ENCODE measurements at places on chromosomes 7 and 10.

GRCh38 chr7:7639847-7640220, 718 bp upstream of the UMAD1 start:
- no peak for DNase-seq

DNA sequence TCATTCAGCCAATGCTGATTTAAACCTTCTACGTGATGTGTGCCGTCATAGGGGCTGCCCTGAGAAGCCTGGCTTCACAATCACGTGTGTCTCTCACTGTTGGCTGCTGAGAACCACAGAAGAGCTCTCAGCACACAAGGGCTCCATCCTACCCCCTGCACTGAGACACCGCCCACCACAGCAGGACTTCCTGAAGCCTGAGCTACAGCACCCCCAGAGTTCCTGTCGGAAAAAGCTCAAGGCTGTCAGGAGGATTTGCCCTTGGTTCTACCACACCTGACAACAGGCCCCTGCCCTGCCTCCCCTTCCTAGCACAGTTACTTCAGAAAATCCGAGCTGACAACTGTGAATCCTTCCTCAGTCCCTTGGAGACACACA, 191.9 kb downstream of the MAD1L1 start:
- no peak for DNase-seq

- DNase-seq = no peak
Observed at GRCh38 chr7:40889539-40889938, 754.7 kb downstream of the SUGCT start.

- no peak for DNase-seq
Observed at GRCh38 chr7:148964483-148965267, 63.6 kb downstream of the PDIA4 start.

GRCh38 chr7:49243521-49243920, 319.2 kb downstream of the CDC14C start:
- no peak for DNase-seq

DNA sequence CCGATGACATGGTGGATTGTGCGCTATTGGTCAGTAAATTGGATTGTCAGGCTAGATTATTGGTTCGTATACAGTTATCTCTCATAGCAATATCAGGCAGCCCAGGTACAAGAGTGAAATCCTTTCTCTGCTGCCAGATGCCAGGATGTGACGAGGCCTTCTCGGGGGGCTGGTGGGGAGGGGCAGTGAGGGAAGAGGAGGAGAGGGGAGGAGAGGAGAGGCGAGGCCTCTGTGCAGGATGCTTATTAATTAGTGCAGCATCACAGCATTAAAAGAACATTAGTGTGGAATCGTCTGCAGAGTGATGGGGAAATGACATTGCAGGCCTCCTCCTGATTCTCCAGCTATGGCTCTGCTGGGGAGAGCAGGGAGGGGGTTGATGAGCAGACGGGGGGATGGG, 30.5 kb upstream of the SLF2 start:
- DNase-seq = no peak

DNA sequence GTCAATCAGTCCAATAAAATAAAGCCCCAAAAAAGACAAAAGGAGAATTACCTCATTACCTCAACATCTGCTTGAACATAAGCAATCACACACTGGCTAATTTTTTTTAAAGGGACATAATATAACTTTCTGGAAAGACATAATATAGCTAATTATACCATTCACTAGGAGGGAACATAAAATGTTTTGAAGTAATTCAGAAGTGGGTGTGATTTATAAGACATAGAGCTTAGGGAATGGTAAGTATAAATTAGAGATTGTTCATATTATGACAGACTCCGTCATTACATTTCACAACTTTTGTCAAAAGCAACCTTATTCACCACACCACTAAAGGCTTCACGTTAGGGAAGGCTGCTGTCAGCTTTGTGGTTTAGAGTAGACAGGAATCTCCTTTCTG, 3.8 kb downstream of the SHTN1 start:
- DNase-seq = no peak

- DNase-seq = no peak
Observed at GRCh38 chr10:3339121-3339520, 166.5 kb upstream of the PITRM1 start.

- DNase-seq = peak; percentile 93
Observed at GRCh38 chr7:73717991-73718405, 1.5 kb downstream of the STX1A start.
